Glomerular endothelial cell (primary cell): ENCODE measurements at places on chromosomes 12 and 14.

- no peak for DNase-seq
Observed at GRCh38 chr12:45315462-45315861, 99.6 kb downstream of the ANO6 start.

GRCh38 chr12:120357104-120357503 lies 11.9 kb downstream of the MSI1 start:
- DNase-seq, result no peak

DNA sequence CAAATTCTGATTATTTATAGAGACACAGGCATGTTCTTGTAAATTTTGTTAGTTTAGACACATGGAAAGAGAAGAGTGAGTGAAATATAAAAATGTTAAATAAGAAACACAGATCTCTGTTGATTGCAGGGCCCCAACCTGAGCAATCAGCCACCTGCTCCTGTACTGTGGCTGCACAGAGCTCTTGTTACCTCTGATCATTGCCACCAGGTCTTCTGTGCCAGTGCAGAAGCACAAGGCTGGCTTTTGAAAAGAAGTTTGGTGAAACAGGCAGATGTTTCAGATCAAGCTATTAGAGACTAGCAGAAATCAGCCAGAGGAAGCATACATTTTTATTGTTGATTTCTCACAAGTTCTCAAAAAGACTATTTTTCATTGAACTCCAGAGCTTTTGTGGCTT lies 434.1 kb upstream of the OR4E1 start:
- DNase-seq, result no peak

DNA sequence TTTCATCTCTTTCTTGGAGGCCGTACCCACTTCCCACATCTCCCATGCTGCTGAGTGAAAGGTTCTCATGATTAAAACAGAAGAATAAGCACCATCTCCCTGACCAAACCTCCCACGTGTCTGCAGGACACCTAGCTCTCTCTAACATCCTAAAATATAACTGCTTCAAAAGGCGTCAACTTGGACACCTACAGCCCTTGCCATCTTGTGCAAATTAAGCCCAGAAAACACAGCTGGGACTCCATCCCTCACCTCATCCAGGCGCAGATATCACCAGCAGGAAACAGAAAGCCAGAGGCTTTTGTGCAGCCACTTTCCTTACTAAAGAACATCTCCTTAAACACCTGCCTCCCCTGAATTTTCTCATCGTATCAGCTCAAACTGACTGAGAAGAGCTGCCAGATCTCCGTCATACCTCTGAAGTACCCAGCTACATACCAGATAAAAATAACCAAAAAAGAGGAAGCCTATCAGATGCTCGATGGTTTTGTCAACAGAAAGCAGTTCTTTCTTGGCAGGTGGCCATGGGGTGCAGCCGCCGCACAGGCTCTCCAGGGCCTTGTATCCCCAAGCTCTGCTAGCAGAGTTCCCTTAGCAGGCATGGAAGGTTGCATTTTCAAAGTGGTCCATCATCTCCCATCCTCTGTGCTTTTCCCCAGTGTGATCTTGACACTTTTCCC lies 28.8 kb downstream of the MAP3K9 start:
- DNase-seq, result no peak
